ENCODE measurements at places on chromosomes 5 and 9.

- DNase-seq, result no peak
These were observed 33.0 kb downstream of the TBCA start for GRCh38 chr5:77743181-77743580.

GRCh38 chr5:119468286-119468685 lies 16.0 kb downstream of the HSD17B4 start:
- no peak for DNase-seq

DNA sequence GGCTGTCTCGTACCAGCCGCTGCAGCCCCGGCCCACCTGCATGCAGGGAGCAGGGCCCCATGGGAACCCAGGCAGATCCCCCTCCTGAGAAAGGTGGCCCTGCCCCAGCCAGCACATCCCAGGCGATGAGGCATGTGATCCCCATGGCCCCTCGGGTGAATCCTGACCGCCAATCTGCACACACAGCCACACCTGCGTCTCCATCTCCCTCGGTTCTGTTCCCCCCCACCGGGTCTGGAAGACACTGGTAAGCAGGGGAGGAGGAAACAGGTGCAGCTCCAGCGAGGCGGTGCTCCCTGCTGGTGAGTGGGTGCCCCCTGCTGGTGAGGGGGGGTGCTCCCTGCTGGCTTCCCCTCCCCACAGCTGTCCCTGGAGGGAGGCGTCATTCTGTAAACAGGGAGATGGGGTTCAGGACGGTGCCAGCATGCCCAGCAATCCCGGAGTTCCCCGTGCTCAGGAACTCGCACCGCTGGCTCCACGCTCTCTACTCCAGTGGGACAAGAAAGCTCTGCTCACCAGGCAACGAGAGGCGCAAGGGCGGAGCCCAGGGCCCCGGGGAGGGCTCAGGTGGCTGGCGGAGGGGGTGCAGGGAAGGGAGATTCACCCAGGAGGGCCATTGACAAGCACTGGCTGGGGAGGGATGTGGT lies 28.4 kb upstream of the SLC12A7 start:
- DNase-seq, result peak; percentile 31

- no peak for DNase-seq
These were observed 170.4 kb downstream of the PIK3R1 start for GRCh38 chr5:68385936-68386335.

DNA sequence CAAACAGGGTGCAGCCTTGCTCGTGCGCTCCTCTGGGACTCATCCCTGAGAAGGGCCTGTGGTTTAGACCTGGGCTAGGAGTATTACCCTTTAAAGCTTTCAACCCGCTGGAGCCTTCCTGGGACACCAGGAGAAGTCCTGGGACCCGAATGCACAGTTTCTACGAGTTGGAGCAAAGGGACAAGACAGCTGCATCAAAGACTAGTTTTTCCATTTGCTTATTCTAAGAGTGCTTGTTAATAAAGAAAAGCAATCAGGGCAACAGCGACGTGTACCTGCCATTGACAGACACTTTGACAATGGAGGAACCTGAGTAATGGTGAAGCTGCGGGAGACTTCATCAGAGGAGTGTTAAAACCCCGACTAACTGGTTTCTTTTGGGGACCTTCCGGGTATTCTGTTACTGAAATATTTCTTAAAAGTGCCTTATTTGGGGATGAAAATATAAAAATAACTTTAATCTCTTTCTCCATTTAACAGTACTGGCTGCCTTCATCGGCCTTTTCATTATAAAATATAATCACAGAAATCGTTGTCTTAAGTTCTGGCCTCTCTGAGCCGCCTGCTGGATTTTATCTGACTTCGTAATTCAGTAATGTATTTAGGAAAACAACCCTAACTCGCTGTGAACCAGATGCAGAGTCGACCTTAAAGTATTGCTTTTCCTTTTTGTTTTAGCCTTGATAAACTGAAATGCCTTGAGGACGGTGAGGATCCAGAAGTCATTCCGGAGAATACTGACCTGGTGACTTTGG lies 732 bp downstream of the SNAPC3 start:
- peak; percentile 22 for DNase-seq

- no peak for DNase-seq
These were observed 8.9 kb upstream of the SPATA31E1 start for GRCh38 chr9:87873607-87874303.

GRCh38 chr9:137069508-137070091 lies 757 bp downstream of the SAPCD2 start:
- DNase-seq, result no peak

- no peak for DNase-seq
These were observed 2.1 kb downstream of the FBXW2 start for GRCh38 chr9:120791161-120791560.

DNA sequence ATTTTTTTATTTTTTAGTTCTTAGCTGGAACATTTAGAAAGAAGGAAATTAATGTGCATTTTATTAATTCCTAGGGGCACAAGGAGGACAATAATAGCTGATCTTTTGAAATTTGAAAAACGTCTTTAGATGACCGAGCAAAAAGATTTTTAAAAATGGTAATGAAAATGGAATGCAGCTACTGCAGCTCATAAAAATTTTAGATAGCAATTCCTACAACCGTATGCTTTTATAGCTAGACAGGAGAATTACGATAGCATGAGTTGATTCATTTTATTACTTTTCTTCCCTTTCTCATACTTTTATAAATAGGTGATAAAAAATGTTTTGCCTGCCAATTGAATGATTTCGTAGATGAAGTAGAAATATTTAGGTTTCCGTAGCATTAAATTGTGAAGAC lies 13.7 kb upstream of the RUFY1 start:
- DNase-seq, result no peak

- peak; percentile 17 for DNase-seq
These were observed 169.4 kb downstream of the TRPM3 start for GRCh38 chr9:70951749-70952727.

GRCh38 chr5:114266374-114266773 lies 95.5 kb upstream of the KCNN2 start:
- no peak for DNase-seq

DNA sequence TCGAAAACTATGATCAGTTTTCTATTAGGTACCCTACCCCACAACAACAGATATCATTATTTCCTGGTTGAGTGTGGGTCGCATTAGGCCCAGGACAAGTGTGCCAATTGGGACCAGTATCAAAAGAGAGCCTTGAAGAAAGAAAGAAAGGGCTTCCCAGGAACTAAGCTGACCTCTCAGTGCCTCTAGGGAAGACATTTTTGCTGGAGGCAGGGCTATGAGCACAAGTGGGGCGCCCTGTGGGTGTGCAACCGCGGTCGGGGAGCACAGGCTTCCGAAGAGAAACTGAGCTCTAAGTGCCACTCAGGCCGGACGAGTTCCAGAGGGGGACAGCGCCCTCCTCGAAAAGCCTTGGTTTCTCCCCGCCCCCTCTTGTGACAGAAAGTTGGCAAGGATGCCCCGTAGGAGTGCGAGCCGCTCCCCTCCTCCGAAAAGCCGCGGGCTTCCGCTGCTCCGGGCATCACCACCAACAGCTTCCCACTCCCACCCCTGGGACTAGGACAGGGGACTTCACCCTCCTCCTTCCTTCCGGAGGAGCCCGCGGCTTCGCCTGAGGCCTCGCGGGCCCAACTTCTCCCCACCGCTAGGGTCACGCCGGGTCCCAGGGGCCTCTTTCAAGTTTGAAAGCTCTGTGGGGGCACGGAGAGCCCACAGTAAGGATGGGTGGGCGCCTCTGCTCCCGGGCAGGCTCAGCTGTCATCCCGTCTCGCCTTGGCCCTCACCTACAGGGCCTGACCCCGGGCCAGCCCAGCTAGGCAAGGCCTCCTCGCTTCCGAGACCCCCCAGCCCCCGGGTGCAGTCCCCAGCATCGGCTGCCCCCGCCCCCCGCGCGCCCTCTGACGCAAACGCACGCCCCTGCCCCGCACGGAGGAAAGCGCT lies 2.0 kb downstream of the NR2F1-AS1 start:
- no peak for DNase-seq

DNA sequence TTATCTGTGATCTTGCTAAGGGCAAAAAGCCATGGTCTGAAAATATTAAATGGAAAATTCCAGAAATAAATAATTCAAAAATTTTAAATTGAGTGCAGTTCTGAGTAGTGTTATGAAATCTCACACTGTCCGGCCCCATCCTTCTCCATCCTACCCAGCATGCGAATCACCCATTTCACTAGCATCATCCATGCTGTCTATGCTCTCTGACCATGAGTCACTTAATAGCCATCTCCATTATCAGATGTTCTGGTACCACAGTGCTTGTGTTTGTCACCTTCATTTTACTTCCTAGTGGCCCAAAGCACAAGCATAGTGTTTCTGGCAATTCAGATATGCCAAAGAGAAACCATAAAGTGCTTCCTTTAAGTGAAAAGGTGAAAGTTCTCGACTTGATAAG lies 63.3 kb upstream of the SMC5 start:
- peak; percentile 21 for DNase-seq

DNA sequence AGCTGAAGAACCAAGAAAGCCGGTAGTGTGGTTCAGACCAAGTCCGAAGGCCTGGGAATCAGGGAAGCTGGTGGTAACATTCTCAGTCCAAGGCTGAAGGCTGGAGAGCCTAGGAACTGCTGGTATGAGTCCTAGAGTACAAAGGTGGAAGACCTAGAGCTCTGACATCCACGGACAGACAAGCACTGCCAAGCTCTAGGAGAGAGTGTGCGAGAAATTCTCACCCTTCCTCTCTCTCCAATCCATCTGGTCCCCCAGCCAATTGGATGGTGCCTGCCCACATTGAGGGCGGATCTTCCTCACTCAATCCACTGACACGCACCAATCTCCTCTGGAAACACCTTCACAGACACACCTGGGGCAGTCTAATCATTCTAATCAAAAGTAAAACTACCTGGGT lies 19.7 kb upstream of the ADAMTS19 start:
- no peak for DNase-seq

- no peak for DNase-seq
These were observed 51.1 kb downstream of the TTLL11 start for GRCh38 chr9:122042056-122042455.

GRCh38 chr5:109706095-109706494 lies 16.4 kb downstream of the MAN2A1 start:
- DNase-seq, result peak; percentile 60

GRCh38 chr5:116130471-116130870 lies 45.6 kb downstream of the COMMD10 start:
- DNase-seq, result peak; percentile 72

DNA sequence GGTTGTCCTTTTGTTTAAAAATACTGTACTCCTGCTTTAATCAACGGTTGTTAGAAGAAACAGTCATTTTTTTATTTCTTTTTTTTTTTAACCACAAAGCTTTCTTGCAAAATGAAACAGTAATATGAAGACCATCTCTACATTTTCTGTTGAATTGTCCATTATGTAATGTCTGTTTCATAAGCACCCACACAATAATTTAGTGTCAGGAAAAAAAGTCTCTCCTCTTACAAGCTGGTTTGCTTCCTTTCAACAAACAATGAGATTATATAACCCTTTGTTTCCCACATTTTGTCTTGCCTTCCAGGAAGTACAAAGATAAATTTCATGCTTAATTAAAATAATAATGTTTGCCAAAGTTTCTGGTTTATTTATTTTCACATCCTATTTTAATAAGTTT lies 16.7 kb downstream of the CTNNAL1 start:
- DNase-seq, result no peak

- no peak for DNase-seq
These were observed 354.5 kb downstream of the ICE1 start for GRCh38 chr5:5777013-5777412.

DNA sequence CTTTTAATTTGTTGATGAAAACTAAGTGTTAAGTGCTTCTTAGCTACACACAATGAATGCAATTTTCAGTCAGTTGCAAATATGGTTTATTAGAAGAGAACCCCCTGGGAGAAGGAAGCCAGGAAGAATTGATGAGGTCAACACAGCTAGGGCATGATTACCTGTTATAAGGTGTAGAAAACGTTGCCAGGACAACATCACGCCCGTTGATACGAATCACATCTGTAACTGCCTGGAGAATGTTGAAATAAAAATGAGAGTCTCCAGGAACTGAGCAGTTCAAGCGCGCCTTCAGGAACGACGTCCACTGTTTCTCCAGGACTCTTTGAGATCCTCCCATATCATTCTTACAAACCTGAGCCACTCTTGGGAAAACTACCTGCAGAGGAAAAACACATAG lies 88.0 kb downstream of the SEMA6A start:
- DNase-seq, result no peak

GRCh38 chr9:111961575-111961974 lies 65.0 kb downstream of the UGCG start:
- DNase-seq, result no peak

DNA sequence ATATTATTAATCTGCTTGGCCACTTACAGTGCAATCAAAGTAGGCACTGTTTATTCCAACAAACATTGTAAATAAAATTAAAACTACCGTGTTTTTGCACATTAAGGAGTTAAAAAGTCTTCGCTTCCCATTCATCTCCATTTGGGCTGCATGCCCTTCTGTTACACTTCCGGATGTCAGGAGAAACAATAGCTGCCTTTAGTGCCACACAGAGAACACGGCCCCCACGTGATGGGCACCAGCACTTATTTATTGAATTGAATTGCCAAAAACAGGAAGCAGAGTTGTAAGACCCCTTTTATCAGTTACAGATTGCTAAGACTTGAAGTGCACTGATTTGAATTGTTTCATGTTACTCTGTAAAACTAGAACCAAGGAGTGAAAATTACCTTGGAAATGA lies 80.4 kb downstream of the LHFPL2 start:
- no peak for DNase-seq

Measured in fibroblast of skin of abdomen (primary cell).